ENCODE measurements at places on chromosomes 4 and X. TPM values are rescaled to one million over a fixed set of nuclear protein-coding genes. Genes with fewer than 3 reads are reported as not detected.

Gene GABRG1
- total RNA-seq = under 0.01 TPM

Gene PNPLA4
- total RNA-seq = 9.5 TPM

Gene CCNA2
- 1.8 TPM for total RNA-seq

Gene EDA
- total RNA-seq = 3.6 TPM

Gene FAAH2
- 30.2 TPM for total RNA-seq

Gene POLN
- total RNA-seq = 4.3 TPM

Gene AFM
- total RNA-seq = not detected

Gene ANTXR2
- 77.4 TPM for total RNA-seq

Gene SNX25
- total RNA-seq = 29.8 TPM

Gene MAGEA6
- total RNA-seq = not detected

Gene KCND1
- total RNA-seq = 0.96 TPM

DNA sequence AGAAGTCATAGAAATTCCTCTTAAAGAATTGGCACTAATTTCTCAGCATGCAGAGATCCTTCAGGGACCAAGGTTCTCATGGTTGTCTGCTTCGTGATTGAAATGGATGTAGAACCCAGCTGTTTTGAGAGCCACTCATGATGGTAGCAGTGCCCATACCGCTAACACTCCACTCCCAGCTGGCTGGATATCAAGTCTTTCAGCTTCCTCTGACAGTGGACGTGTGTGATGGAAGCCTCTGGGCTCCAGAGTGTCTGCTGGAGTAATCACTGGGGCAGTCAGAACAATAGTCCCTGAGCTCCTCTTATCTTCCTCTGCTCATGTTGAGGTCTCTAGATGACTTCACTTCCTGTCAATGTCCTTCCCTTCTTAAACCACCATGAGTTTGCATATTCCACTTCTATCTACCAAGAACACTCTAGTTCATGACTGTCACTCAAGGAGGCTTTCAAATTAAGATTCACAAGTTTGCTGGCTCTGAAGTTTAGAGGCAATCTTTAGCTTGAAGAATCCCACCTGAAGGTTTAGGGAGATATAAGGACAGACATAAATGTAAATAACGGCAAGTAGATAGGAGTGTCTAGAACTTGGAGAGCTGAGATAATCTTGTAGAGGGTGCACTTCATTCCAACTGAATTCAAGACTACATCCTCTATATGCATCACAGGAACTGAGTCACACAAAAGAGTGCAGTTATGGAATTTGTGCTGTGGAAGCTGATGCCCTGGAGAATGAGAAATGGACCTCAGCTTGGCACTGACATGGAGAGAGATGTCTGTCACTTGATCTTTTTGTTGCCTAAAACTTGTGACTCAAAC is 64.5 kb upstream of the WDR1 start:
- H3K27ac ChIP-seq = no peak overlapping the region
- no peak overlapping the region for H3K4me3 ChIP-seq
- no peak for DNase-seq
- H3K4me1 ChIP-seq = no peaks in the 10 kb centered on the region

DNA sequence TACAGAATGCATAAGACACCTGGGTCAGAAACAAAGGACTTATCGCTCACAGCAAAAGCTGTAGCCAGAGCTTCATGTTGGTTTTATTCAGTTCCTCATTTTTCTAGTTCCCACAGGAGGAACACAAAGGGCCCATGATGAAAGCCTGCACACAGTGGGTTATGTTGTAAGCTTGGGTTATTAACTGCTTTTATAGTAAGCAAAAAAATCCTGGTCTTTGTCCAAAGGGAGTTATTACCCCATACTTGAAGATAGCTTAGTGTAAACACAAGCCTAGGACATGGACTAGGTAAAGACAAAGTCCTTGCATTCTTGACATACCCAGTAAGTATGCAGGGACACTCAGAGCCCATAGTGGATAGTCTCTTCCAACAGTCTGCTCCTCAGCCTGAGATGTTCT is 11.7 kb downstream of the BBS12 start:
- H3K4me1 ChIP-seq = no peaks in the 10 kb centered on the region
- H3K36me3 ChIP-seq = no peaks in the 10 kb centered on the region
- H3K27me3 ChIP-seq = no peaks in the 10 kb centered on the region

DNA sequence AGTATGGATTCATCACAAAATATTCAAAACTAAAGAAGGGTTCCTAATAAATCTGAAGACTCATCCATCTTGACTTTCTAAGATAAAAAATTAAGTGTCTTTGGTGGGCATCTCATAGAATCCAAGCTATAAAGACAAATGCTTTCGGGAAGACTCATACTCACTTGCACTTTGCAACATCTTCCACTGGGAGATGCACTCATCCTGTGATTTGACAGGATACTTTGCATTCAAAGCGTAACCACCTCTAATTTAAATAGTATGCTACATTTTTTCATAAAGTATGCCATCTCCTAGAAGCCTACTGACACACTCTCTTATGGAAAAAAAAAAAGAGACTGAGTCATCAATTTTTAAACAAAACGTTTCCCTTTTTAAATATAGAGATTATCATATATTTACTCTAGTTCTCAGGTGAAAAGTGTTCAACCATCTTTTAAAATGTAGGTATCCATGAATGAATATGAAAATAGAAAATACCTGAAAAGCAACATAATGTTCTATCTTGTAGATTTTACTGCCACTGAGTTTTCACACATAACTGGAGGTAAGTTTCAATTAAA is 119.6 kb downstream of the KLHL13 start:
- H3K4me1 ChIP-seq = no peaks in the 10 kb centered on the region
- no peak for DNase-seq
- H3K27me3 ChIP-seq = no peaks in the 10 kb centered on the region
- no peak overlapping the region for H3K4me3 ChIP-seq
- H3K27ac ChIP-seq = no peak overlapping the region

DNA sequence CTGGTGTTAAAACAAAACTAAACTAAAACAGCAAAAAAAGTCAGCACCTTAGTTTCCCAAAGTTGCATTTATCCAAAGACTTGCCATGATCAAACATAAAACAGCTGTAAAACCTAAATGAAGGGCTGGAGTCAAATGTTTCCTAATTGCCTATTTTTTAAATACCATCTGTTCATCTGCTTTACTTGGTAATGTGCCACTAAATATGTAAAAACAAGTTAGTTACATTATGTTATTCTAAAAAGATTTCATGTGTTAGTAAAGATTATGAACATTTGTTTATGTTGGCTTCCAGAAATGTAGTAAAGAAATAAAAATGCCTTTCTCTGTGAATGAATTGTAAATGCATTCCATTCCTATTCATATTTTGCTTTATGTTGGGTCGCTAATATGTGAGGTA is 977.8 kb downstream of the FSTL5 start:
- no peak overlapping the region for H3K4me3 ChIP-seq
- H3K4me1 ChIP-seq = no peaks in the 10 kb centered on the region
- H3K36me3 ChIP-seq = no peaks in the 10 kb centered on the region
- no peak for DNase-seq

GRCh38 chr4:79184476-79184875 is 141.4 kb downstream of the NAA11 start:
- H3K36me3 ChIP-seq = no peaks in the 10 kb centered on the region
- no peak overlapping the region for H3K4me3 ChIP-seq
- H3K4me1 ChIP-seq = no peaks in the 10 kb centered on the region
- H3K27ac ChIP-seq = no peak overlapping the region
- DNase-seq = no peak
- H3K27me3 ChIP-seq = no peaks in the 10 kb centered on the region

GRCh38 chrX:96425200-96425599 is 259.4 kb upstream of the DIAPH2 start:
- no peak for DNase-seq
- H3K36me3 ChIP-seq = no peaks in the 10 kb centered on the region
- no peak overlapping the region for H3K4me3 ChIP-seq
- H3K27me3 ChIP-seq = peaks cover 14% of the 10 kb centered on the region
- no peaks in the 10 kb centered on the region for H3K4me1 ChIP-seq
- H3K27ac ChIP-seq = no peak overlapping the region

- H3K27ac ChIP-seq = no peak overlapping the region
- H3K4me1 ChIP-seq = no peaks in the 10 kb centered on the region
- no peak for DNase-seq
- no peaks in the 10 kb centered on the region for H3K27me3 ChIP-seq
- H3K4me3 ChIP-seq = no peak overlapping the region
These were observed 49.4 kb downstream of the SPINK2 start for GRCh38 chr4:56772134-56772533.

DNA sequence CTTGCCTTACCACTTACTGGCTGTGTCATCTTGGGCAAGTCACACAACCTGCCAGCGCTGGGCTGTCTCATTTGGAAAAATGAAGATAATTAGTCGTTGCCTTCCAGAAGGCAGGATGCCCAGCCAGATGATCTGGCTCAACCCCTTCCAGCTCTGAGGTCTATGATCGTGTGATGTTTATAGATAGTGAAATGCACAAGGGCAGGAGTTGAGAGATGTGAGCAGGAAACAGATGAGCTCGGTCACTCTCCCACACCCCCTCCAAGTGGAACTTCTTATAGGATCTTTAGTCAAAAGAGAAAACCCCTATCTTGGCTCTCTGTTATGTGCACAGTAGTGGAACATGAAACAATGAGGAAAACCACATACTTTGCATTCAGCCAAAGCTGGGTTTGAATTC is 336.8 kb upstream of the PPARGC1A start:
- no peaks in the 10 kb centered on the region for H3K4me1 ChIP-seq
- no peak overlapping the region for H3K27ac ChIP-seq
- H3K27me3 ChIP-seq = no peaks in the 10 kb centered on the region
- no peak for DNase-seq
- no peak overlapping the region for H3K4me3 ChIP-seq
- no peaks in the 10 kb centered on the region for H3K36me3 ChIP-seq

DNA sequence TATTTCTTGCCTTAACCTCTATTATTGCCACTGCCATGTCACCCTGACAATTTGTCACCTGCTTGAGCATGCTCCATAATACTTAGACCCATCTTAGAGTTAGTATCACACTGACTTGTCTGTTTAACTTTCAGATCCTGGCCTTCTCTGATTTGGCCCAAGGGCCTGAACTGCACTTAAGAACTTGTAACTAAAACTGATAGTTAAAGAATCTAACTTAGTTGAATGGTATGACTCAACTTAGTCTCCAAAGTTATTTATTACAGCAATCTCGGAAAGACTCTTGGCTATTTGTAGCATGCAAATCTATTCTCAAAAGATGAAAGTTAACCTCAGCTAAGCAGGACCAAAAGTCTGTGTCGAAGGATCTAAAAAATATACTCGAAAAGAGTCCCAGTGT is 72.3 kb downstream of the IGSF1 start:
- H3K27ac ChIP-seq = no peak overlapping the region
- H3K36me3 ChIP-seq = no peaks in the 10 kb centered on the region
- H3K4me1 ChIP-seq = no peaks in the 10 kb centered on the region
- DNase-seq = no peak
- no peak overlapping the region for H3K4me3 ChIP-seq

DNA sequence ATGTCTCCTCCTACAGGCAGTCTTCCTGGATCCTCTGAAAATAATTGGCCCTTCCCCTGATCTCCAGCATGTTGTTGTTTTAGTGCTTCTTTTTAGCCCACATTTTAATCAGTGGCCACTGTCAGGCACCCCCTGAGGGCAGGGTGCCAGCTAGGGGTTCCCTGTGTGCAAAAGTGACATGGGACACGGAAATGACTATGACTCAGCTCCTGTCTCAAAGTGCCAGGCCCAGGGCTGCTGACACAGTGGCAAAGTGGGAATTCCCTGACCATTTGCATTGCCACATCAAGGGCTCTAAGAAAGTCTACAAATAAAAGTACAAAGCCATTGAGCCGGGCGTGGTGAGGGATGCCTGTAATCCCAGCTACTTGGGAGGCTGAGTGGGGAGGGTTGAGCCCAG is 24.8 kb downstream of the HMX1 start:
- H3K36me3 ChIP-seq = no peaks in the 10 kb centered on the region
- H3K4me3 ChIP-seq = no peak overlapping the region
- H3K27me3 ChIP-seq = peaks cover 68% of the 10 kb centered on the region
- no peak overlapping the region for H3K27ac ChIP-seq

DNA sequence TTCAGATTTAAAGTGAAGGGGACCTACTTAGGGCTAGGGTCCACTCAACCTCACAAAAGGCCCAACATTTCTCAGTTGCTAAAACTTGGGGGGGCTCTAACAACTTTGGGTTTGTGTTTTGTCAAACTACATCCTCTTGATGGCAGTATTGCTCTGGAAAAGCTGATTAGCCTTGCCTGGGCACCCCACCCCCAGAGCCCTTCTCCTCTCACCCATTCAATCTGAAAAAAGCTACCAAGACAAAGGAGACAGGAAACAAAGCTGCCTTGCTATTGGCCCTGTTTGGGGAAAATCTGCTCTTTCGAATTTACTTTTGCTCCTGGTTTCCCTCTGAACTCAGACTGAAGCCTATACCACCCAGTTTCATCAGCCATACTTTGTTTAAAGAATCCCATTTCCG is 195.2 kb upstream of the STK26 start:
- no peaks in the 10 kb centered on the region for H3K4me1 ChIP-seq
- H3K27ac ChIP-seq = no peak overlapping the region
- H3K36me3 ChIP-seq = no peaks in the 10 kb centered on the region
- no peak for DNase-seq
- H3K4me3 ChIP-seq = no peak overlapping the region

DNA sequence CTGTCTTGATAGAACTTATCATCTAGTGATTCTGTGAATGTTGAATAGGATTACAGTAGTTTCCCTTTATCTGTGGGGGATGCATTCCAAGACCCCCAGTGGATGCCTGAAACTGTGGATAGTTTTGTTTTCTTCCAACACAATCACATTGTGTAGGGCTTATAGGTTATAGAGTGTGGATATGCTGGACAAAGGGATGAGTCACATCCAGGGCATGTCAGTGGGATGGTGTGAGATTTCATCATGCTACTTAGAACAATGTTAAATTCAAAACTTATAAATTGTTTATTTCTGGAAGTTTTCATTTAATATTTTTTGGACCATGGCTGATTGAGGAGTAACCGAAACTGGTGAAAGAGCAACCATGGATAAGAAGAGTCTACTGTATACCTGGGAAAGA is 432.3 kb upstream of the ATOH1 start:
- H3K27ac ChIP-seq = no peak overlapping the region
- H3K4me1 ChIP-seq = no peaks in the 10 kb centered on the region
- H3K4me3 ChIP-seq = no peak overlapping the region
- H3K27me3 ChIP-seq = no peaks in the 10 kb centered on the region
- no peak for DNase-seq
- no peaks in the 10 kb centered on the region for H3K36me3 ChIP-seq

GRCh38 chr4:151808120-151808529 is 47.3 kb upstream of the GATB start:
- no peaks in the 10 kb centered on the region for H3K4me1 ChIP-seq
- H3K36me3 ChIP-seq = no peaks in the 10 kb centered on the region
- no peaks in the 10 kb centered on the region for H3K27me3 ChIP-seq

- no peaks in the 10 kb centered on the region for H3K4me1 ChIP-seq
- H3K27me3 ChIP-seq = peaks cover 20% of the 10 kb centered on the region
- H3K36me3 ChIP-seq = no peaks in the 10 kb centered on the region
- peak overlapping the region; percentile 79 for H3K27ac ChIP-seq
- peak overlapping the region; percentile 86 for H3K4me3 ChIP-seq
- DNase-seq = peak; percentile 49
These were observed 707 bp upstream of the UNC5C start for GRCh38 chr4:95549246-95550114.

- no peaks in the 10 kb centered on the region for H3K4me1 ChIP-seq
- no peak overlapping the region for H3K27ac ChIP-seq
- H3K4me3 ChIP-seq = no peak overlapping the region
- H3K27me3 ChIP-seq = no peaks in the 10 kb centered on the region
These were observed 14.7 kb downstream of the FTSJ1 start for GRCh38 chrX:48490661-48491060.

Data from breast epithelium (tissue), 4 donors.